ENCODE measurements at places on chromosomes 4 and X.

- no peak for DNase-seq
These were observed 334.6 kb upstream of the CPEB2 start for GRCh38 chr4:14667624-14668151.

- no peak for DNase-seq
These were observed 1270.9 kb downstream of the ADGRL3 start for GRCh38 chr4:62471021-62471420.

DNA sequence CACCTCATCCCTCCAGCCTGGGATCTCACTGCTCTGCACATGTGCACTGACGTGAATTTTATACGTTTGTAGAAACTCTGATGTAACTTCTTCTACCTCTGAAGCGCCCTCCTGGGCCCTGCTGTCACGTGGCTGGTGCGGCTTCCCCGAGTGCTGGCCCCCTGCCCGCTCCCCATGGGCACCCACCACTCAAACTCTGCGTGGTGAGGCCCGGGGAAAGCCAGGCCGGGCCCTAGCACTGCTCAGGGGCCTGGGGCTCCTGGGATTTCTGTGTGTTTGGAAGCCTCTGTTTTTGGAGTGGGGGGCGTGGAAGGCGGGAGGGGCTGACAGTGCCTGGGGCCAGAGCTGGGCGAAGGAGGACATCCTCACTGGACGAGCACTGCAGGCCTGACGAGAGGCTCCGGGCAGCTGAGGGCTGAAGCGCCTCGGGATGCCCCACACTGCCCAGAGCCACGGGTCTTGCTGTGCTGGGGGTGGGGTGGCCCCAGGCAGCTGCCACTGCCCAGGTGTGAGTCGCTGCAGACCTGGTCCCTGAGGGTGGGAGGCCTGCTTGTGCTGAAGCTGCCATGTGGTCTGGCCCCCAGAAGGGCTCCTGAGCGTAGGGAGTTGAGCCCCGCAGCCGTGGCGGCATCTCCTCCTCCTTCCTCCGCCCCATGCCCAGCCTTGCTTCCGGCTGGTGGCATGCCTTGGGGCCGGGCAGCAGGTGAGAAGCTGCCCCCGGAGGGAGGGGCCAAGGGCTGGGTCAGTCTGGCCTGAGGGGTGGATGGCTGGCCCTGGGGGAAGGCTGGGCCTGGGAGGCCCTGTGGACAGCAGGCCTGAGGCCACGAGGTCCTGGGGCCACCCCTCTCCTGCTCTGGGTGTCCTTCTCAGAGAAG is 7.7 kb downstream of the NAT8L start:
- no peak for DNase-seq

DNA sequence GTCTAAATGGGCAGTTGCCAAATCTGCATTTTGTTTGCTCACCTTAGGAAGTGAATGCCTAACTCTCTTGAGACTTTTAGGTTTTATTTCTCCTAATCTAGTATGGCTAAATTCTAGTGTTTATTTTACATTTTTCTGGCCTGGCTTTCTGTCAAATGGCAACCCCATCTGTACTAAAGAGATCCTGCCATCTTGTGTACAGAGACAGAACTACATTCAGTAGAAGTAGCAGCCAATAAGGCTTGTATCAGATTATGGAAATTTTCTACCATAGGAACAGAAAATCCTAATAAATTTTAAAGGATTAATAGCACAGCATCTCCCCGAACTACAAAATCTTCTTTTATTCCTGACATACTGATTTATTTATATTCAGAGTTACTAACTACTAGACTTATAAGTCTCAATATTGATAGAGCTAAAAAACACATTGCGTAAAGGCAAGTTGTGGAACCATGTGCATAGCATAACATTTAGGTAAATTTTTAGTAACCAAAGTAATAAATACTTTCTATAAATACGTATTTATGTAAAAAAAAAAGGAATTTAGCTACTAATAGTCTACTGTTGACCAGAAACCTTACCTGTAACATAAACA is 45.5 kb downstream of the TMEM144 start:
- DNase-seq, result no peak

DNA sequence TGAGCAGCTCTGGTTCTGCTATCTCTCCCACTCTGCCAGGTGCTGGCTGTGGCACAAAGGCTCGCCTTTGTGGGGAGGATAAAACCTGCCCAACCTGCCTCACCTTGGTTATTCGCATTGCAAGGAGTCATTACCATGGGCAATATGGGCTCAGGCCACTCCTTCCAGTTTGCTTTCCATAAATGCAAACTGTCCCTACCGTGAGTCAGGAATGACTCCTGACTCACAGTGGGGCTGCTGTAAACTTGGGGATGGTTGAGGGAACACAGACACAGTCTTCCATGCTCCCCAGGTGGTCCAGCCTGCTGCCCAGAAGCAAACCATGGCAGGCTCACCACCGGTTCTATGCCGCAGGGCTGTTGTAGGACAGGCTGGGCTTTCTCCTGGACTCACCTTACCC is 36.1 kb downstream of the COQ2 start:
- DNase-seq, result no peak

DNA sequence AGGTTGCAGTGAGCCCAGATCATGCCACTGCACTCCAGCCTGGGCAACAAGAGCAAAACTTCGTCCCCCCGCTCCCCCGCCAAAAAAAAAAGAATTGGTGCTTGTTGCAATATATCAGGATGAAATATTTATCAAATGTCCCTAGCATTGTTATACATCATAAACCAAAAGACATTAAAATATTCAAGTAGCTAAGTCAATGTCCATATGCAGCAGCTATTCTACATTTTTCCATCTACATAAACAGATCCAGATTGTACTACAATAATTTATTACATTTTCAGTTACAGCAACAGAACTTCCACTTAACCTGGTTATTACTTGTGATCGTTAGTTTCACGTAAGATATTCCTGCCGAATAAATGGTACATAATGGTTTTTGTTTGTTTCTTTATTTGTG is 64.1 kb downstream of the ARAP2 start:
- no peak for DNase-seq

GRCh38 chr4:163111588-163111987 is 55.1 kb downstream of the NAF1 start:
- DNase-seq, result no peak

DNA sequence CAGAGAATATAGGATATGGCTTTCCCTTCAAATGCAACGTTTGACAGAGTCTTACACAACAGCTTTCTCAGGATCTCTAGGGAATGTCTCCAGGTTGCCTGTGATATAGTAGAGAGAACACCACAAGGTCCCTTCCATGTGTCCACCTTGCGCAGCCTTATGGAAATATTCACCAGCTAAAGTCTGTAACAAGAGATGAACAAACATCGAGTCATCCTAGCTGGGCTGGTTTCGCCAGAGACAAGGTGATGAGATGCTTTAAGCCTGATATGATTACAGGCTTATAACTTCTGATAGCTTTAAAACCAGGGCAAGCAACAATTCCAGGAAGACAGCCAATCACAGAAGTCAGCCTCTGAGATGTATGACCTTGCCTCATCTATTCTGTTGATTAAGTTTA is 83.8 kb downstream of the SEL1L3 start:
- DNase-seq, result no peak

DNA sequence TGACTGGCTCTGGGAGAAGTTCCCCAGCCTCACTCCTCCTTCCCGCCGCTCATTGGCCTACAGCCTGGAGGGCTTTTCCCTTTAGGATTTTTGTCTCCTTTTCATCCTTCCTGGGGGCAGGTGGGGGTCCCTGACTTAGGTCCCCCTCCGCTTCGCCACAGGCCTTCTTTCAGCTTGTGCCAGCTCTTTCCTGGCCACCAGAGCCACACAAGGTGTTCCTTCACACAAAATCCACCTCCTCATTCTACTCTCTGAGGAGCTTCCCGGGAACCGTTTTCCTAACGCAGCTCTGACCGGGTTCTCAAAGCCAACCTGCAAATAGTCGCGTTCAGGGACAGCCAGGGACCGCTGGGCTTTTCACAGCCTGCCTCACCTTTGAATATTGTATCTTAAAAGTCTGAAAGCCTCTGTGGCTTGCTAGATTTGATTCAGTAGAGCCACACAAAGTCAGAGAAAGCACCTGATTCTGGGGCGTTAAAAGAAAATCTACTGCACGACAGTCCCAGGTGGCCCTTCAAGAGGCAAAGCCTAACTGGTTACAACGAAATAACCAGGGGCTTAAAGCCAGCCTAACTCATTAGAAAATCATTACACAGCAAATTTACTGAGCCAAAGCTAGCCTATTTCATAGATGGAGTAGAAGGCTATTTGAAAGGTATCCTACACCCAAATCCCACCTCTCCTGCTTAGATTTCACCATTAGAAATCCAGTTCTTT is 731 bp upstream of the GPC3 start:
- no peak for DNase-seq

DNA sequence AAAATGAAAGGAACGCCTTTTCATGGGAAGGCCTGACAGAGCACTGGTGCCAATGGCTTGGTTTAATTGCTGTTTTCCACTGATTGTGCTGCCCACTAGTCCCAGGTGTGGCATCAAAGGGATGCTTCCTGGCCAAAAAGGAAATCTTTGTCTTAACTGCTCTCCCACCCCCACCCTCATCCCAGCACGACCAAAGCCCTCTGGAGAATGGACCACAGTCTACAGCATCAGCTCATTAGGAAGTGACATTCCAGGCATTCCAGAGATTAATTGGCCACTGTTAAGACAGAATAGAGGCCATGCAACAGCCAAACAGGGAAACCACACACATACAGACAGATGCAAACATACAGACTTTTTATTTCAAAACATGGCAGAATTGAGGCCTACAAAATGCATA is 143.2 kb downstream of the LHFPL1 start:
- no peak for DNase-seq

Measured in amygdala (tissue), 56 donors.